ENCODE measurements at places on chromosomes 3 and 15. TPM values are rescaled to one million over a fixed set of nuclear protein-coding genes. Genes with fewer than 3 reads are reported as not detected.

AVEN gene
- 10.4 TPM for total RNA-seq

- H3K27me3 ChIP-seq = no peaks in the 10 kb centered on the region
- no peak overlapping the region for H3K27ac ChIP-seq
- no peak overlapping the region for H3K4me3 ChIP-seq
- no peaks in the 10 kb centered on the region for H3K4me1 ChIP-seq
- H3K36me3 ChIP-seq = no peaks in the 10 kb centered on the region
These were observed 343.5 kb downstream of the EDEM1 start for GRCh38 chr3:5531039-5531438.

- H3K27me3 ChIP-seq = no peaks in the 10 kb centered on the region
- no peak overlapping the region for H3K4me3 ChIP-seq
- no peak overlapping the region for H3K27ac ChIP-seq
These were observed 4.7 kb downstream of the DMXL2 start for GRCh38 chr15:51617886-51618285.

GOLGA8T gene
- total RNA-seq = 0.19 TPM

CSPG4 gene
- 0.19 TPM for total RNA-seq

DNA sequence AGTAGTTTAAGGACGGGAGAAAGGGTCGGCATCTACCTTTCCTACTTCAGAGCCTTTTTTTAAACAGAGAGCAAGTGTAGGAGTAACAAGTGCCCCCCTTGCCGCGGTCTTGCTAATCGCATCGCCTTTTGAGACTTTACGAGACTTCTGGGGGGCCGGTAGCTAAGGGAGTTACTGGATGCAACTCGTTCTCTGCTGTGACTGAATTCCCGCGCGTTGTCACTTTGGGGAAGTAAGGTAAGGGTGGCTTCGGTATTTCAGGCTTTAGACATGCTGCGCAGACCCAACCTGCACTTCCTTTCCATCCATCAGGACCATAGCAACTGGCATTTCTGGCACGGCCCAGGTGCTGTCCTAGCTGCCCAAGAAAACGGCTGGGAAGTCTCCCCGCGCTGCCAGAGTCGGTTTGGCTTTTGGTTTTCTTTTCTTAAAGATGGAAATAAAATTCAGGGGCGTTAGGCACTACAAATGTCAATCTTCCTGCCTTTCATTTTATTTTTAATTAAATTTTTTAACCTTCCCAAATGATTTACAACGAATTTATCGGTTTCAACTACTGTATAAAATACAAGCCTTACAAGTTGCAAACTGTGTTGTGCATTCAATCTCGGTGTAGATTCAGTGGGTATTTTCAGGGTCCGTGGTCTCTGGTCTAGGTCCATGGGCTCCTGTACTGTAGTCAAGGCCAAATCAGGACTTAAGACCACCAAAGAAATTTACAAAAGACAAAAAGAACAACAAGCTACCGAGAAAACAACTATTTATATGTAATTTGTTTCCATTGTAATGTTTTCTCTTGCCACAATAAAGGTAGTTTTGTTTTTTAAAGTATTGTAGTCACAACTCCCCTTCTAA, 3.5 kb downstream of the MECOM start:
- DNase-seq = no peak
- peaks cover 56% of the 10 kb centered on the region for H3K4me1 ChIP-seq
- H3K36me3 ChIP-seq = no peaks in the 10 kb centered on the region
- H3K27ac ChIP-seq = peak overlapping the region; percentile 82

GRCh38 chr3:185317674-185318073, 45.3 kb upstream of the MAP3K13 start:
- peak overlapping the region; percentile 86 for H3K27ac ChIP-seq
- H3K36me3 ChIP-seq = no peaks in the 10 kb centered on the region
- peaks cover 6% of the 10 kb centered on the region for H3K4me1 ChIP-seq
- H3K27me3 ChIP-seq = no peaks in the 10 kb centered on the region
- H3K4me3 ChIP-seq = peak overlapping the region; percentile 10

DNA sequence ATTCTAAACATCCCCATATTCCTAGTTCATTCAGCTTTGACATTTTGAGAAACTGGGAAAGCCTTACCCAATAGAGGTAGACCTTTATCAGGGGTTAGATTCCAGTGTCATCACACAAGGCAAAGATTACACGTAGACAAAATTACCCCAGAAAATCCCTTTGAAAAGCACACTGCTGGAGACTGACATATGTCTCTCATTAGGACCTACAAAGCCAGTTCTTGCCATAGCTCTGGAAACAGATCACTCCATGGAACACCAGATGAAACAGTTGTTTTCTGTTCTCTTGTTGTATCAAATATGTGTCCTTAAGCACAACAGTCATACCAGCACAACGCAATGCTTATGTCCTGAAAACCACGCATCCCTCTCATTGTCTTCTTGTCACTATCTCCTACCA, 44.7 kb downstream of the RARB start:
- no peak for DNase-seq
- H3K27me3 ChIP-seq = no peaks in the 10 kb centered on the region
- H3K27ac ChIP-seq = peak overlapping the region; percentile 13

P2RY13 gene
- total RNA-seq = not detected

GRCh38 chr3:127763337-127763736, 59.0 kb downstream of the MGLL start:
- H3K4me3 ChIP-seq = no peak overlapping the region
- H3K27ac ChIP-seq = no peak overlapping the region
- H3K27me3 ChIP-seq = peaks cover 7% of the 10 kb centered on the region
- no peaks in the 10 kb centered on the region for H3K36me3 ChIP-seq
- H3K4me1 ChIP-seq = peaks cover 14% of the 10 kb centered on the region

LYZL4 gene
- not detected for total RNA-seq

DNA sequence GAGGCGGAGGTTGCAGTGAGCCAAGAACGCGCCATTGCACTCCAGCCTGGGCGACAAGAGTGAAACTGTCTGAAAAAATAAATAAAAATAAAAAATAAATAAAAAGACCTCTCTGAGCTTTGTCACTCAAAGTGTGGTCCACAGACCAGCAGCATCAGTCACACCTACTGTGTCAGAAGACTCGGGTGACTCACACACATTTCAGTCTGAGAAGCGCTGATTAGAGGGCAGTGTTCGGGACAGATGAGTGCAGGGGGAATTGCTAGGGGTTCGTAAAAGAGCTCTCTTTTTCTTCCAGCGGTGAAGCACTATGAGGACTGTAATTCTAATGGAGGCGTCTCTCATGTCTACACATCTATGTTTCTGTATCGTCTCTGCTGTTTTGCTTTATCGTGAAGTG, 5.7 kb downstream of the PODXL2 start:
- H3K27ac ChIP-seq = no peak overlapping the region
- H3K4me1 ChIP-seq = peaks cover 38% of the 10 kb centered on the region
- H3K4me3 ChIP-seq = no peak overlapping the region

- no peaks in the 10 kb centered on the region for H3K27me3 ChIP-seq
- no peak overlapping the region for H3K4me3 ChIP-seq
- H3K4me1 ChIP-seq = peaks cover 5% of the 10 kb centered on the region
- no peaks in the 10 kb centered on the region for H3K36me3 ChIP-seq
- no peak overlapping the region for H3K27ac ChIP-seq
- DNase-seq = no peak
These were observed 349.9 kb downstream of the NLGN1 start for GRCh38 chr3:173747427-173747826.

- no peak for DNase-seq
- no peaks in the 10 kb centered on the region for H3K36me3 ChIP-seq
- no peak overlapping the region for H3K27ac ChIP-seq
- peaks cover 21% of the 10 kb centered on the region for H3K27me3 ChIP-seq
- H3K4me1 ChIP-seq = no peaks in the 10 kb centered on the region
These were observed 6.8 kb upstream of the PDIA5 start for GRCh38 chr3:123060054-123060453.

POC1A gene
- total RNA-seq = 19.1 TPM

GXYLT2 gene
- total RNA-seq = 25.8 TPM

DNA sequence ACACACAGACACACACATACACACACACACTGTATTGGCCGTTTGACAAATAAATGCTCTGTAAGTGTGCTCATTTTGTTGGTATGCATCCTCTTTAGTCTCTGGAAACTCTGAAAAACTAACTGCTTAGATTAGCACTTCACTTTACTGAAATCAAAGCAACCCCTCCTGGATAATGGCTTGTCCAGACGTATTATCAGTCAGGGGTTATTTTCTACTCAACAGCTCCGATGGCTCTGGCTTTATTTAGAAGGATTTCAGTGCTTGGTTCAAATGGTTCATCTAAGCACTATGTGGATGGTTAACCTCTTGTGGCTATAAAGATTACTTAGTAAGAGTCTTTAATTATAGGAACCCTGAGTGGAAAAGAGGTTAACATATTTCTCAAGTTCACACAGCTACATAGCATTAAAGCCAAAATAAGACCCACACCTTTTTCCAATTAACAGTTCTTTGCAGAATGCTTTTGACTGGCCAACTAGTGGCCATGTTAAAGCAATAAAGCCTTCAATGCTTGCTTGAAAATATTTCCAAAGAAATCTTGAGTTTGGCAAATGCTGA, 516.1 kb upstream of the NAALADL2 start:
- H3K36me3 ChIP-seq = no peaks in the 10 kb centered on the region
- no peak for DNase-seq
- no peaks in the 10 kb centered on the region for H3K4me1 ChIP-seq
- H3K4me3 ChIP-seq = no peak overlapping the region
- H3K27me3 ChIP-seq = no peaks in the 10 kb centered on the region
- H3K27ac ChIP-seq = no peak overlapping the region

ZNF717 gene
- total RNA-seq = 13.2 TPM

DNA sequence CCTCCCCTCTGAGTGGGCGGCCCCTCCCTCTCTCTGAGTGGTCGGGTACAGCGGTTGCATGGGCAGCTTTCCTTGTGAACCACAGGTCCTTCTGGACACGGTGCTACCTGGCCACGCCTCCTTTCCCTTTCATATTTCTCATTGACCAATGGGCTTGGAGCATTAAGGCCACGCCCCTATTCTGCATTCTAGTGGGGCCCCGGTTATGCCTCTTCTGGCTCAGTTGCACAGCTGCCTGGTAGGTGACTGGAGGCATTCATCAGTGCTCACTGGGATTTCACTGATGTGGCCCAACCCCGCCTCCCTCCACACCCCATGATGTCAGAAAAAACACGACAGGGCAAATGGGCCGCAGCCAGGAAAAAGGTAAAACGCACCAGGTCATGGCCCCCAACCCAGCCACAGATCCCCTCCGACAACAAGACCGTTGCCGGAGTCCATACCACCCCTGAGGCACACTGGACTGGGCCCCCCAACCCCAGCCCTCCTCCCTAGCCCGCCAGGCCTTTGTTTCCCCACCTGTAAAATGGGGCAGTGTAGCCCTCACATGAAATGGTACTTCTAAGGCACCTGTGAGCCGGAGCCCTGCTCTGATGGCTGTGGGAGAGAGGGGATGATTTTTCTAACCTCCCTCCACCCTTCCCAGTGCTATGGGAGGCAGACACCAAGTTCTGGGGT, 26.3 kb downstream of the NGRN start:
- H3K27ac ChIP-seq = no peak overlapping the region
- peaks cover 6% of the 10 kb centered on the region for H3K4me1 ChIP-seq
- no peak for DNase-seq
- H3K36me3 ChIP-seq = no peaks in the 10 kb centered on the region

DNA sequence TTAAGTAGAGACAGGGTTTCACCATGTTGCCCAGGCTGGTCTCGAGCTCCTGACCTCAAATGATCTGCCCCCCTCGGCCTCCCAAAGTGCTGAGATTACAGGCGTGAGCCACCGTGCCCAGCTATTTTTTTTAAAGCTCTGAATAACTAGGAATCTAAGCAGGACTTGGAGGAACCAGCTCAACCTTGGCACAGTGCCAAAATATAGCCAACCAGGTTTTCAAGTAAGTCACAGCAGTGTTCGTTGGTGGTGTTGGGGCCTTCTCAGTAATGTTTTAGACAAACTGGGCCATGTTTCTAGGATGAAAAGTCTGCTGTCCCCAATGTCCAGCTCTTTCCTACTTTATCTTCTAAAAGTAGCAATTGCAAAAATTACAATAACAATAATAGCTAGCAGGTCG, 6.4 kb upstream of the ADAM10 start:
- peaks cover 7% of the 10 kb centered on the region for H3K4me1 ChIP-seq
- peak overlapping the region; percentile 6 for H3K4me3 ChIP-seq
- no peak for DNase-seq
- H3K27ac ChIP-seq = no peak overlapping the region
- no peaks in the 10 kb centered on the region for H3K27me3 ChIP-seq

- no peak overlapping the region for H3K27ac ChIP-seq
- peaks cover 5% of the 10 kb centered on the region for H3K36me3 ChIP-seq
- H3K27me3 ChIP-seq = no peaks in the 10 kb centered on the region
These were observed 50.0 kb downstream of the RLBP1 start for GRCh38 chr15:89171136-89172072.

SLC2A2 gene
- 1.9 TPM for total RNA-seq

RARRES1 gene
- 57.7 TPM for total RNA-seq

PPP2R3A gene
- total RNA-seq = 8.6 TPM

DNA sequence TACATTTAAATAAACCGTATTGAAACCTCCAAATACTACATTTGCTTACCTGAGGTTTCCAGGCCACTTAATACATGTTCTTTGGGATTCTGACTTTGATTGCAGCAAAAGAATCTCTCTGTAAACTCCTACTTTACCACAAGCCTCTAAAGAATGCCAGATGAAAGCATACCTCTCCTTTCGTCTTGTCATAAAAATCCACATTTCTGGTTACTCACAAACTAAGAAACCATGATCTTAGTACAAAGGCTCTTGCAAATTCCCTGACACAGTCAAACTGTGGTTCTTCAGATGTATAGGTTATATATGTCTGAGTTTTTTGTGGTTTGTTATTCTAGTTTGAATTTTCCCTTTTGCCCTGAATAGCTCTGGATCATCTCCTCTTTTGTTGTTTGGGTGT, 188.4 kb downstream of the RAP2B start:
- no peak overlapping the region for H3K4me3 ChIP-seq
- H3K27me3 ChIP-seq = no peaks in the 10 kb centered on the region
- H3K36me3 ChIP-seq = no peaks in the 10 kb centered on the region

- no peak overlapping the region for H3K4me3 ChIP-seq
- peaks cover 17% of the 10 kb centered on the region for H3K27me3 ChIP-seq
- no peak overlapping the region for H3K27ac ChIP-seq
- peaks cover 5% of the 10 kb centered on the region for H3K36me3 ChIP-seq
- peaks cover 38% of the 10 kb centered on the region for H3K4me1 ChIP-seq
These were observed 286.4 kb downstream of the UBE2E2 start for GRCh38 chr3:23489300-23490158.

DNA sequence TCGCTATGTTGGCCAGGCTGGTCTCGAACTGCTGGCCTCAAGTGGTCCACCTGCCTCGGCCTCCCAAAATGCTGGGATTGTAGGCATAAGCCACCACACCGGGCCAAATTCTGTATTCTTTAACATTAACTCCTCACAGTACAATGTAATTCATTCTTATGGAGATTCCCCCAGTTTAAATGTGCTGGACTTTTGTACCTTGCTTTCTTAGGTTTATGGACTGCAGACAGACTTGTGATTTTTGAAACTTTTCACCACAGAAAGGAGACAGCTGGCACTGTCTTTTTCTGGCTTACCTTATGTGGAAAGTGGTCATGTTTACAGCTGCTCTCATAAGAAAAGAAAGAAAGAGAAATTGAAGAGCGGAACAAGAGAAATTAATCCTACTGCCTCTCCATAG, 103.8 kb downstream of the IQCH start:
- peaks cover 22% of the 10 kb centered on the region for H3K4me1 ChIP-seq
- H3K4me3 ChIP-seq = no peak overlapping the region
- DNase-seq = no peak
- no peaks in the 10 kb centered on the region for H3K36me3 ChIP-seq

- H3K4me1 ChIP-seq = peaks cover 3% of the 10 kb centered on the region
- H3K36me3 ChIP-seq = peaks cover 4% of the 10 kb centered on the region
- no peak overlapping the region for H3K27ac ChIP-seq
- DNase-seq = no peak
These were observed 38.8 kb downstream of the KLHL25 start for GRCh38 chr15:85755942-85756341.
